ENCODE measurements at places on chromosomes 7 and 10. TPM values are rescaled to one million over a fixed set of nuclear protein-coding genes. Genes with fewer than 3 reads are reported as not detected.

The PSAP gene
- 216 TPM for total RNA-seq

The PRXL2A gene
- 1.1 TPM for total RNA-seq

The SLC25A28 gene
- total RNA-seq, result 9.2 TPM

GRCh38 chr10:102241032-102241443, 274 bp downstream of the PITX3 start:
- H3K27me3 ChIP-seq, result peaks cover 36% of the 10 kb centered on the region
- peaks cover 10% of the 10 kb centered on the region for H3K4me1 ChIP-seq
- DNase-seq, result no peak
- H3K27ac ChIP-seq, result no peak overlapping the region

- no peaks in the 10 kb centered on the region for H3K36me3 ChIP-seq
- no peaks in the 10 kb centered on the region for H3K4me1 ChIP-seq
- H3K4me3 ChIP-seq, result no peak overlapping the region
- no peak for DNase-seq
- H3K27ac ChIP-seq, result no peak overlapping the region
These were observed 13.9 kb upstream of the PLXNA4 start for GRCh38 chr7:132590162-132590561.

- peaks cover 17% of the 10 kb centered on the region for H3K27me3 ChIP-seq
- H3K4me1 ChIP-seq, result no peaks in the 10 kb centered on the region
- H3K27ac ChIP-seq, result no peak overlapping the region
- H3K4me3 ChIP-seq, result no peak overlapping the region
- DNase-seq, result no peak
These were observed 9.4 kb upstream of the PIP4K2A start for GRCh38 chr10:22723783-22724182.

DNA sequence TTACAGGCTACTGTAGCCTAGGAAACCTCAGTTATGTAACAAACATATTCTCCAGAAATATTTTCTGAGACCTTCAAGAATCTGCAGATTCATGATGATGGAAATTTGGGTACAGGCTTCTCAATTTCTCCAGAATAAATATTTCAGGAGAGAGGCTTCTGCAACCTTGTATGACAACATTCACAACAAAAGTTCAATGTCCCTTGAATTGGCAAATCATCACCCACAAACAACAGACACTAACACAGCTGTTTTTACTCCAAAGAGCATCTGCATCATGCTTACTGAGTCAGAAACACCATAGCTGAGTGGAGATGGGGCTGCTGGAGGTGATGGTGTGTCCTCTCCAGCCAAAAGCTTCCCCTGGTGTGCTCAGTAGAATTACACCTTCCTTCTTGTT, 9.3 kb upstream of the COBL start:
- H3K27ac ChIP-seq, result no peak overlapping the region
- DNase-seq, result no peak
- H3K36me3 ChIP-seq, result no peaks in the 10 kb centered on the region
- no peaks in the 10 kb centered on the region for H3K4me1 ChIP-seq
- no peak overlapping the region for H3K4me3 ChIP-seq

DNA sequence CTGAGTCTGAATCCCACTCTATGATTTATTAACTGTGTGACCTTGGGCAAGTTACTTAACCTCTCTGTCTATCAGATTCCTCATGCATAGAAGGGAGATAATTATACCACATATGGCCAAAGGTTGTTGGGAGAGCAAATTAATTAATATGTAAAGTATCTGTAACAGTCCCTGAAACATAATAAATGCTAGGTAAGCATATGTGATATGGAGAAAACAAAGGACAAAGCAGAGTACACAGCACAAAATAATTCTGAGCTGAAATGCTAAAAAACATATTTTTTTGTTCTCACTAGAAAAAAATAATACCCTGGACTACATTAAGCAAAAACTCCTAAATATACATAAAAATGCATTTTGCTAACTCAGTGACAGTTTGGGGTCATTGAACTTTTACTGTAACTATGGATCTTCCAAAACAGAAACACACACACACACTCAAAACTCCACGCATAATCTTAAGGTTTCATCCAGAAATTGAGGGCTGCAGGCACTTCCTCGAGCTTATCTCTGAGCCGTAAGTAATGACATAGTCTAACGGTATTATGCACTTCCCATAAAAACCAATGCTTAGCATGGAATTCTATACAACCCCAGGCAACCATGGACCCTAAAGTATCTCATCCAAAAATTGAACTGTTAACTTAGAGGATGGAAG, 201.7 kb upstream of the PTN start:
- peaks cover 2% of the 10 kb centered on the region for H3K4me1 ChIP-seq
- H3K27ac ChIP-seq, result no peak overlapping the region
- H3K36me3 ChIP-seq, result no peaks in the 10 kb centered on the region
- DNase-seq, result no peak

Data from IMR-90 (cell line).